T-helper 17 cell (primary cell): ENCODE measurements at places on chromosomes 16 and 17. TPM values are rescaled to one million over a fixed set of nuclear protein-coding genes. Genes with fewer than 3 reads are reported as not detected.

DNA sequence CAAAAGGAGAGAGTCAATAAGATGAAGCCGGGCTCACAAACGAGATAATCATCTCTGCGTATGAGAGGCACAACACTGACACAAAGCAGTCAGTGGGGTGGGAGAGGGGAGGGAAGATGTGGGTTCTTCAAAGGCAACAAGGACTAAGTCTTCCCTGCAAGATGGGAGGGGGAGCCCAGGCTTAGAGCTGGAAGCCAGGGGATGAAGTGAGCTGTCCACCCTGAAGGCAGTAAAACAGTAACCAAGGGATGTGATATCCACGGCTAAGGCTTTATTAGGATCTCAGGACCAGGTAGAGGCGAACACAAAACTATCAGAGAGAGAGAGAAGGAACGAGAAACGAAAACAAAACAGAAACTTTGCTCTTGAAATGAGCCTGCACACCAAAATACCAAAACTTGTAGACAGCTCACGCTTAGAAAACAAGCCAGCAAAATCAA is 115.9 kb downstream of the DYNLRB2 start:
- peak overlapping the region; percentile 85 for H3K4me3 ChIP-seq
- no peak for DNase-seq
- peaks cover 2% of the 10 kb centered on the region for H3K36me3 ChIP-seq
- H3K27ac ChIP-seq = peak overlapping the region; percentile 92
- no peaks in the 10 kb centered on the region for H3K27me3 ChIP-seq

- H3K4me3 ChIP-seq = no peak overlapping the region
- no peak for DNase-seq
- no peaks in the 10 kb centered on the region for H3K27me3 ChIP-seq
- no peak overlapping the region for H3K27ac ChIP-seq
Observed at GRCh38 chr16:68453816-68454215, 5.5 kb upstream of the SMPD3 start.

DNA sequence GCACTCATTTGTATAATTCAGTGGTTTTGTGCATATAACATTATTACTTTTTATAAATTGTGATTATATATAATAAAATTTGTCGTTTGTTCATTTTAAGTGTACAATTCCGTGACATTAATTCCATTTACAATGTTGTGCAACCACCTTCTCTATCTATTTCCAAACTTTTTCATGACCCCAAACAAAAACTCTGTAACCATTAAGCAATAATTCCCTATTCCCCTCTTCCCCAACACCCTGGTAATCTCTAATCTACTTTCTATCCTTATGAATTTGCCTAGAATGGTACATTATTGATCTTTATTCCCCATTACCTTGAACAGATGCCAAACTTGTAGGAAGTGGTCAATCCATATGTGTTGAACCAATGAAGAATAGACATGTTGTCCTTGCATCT is 61.3 kb upstream of the SMIM36 start:
- H3K27ac ChIP-seq = no peak overlapping the region
- peak overlapping the region; percentile 49 for H3K4me3 ChIP-seq
- no peak for DNase-seq
- peaks cover 2% of the 10 kb centered on the region for H3K4me1 ChIP-seq

DNA sequence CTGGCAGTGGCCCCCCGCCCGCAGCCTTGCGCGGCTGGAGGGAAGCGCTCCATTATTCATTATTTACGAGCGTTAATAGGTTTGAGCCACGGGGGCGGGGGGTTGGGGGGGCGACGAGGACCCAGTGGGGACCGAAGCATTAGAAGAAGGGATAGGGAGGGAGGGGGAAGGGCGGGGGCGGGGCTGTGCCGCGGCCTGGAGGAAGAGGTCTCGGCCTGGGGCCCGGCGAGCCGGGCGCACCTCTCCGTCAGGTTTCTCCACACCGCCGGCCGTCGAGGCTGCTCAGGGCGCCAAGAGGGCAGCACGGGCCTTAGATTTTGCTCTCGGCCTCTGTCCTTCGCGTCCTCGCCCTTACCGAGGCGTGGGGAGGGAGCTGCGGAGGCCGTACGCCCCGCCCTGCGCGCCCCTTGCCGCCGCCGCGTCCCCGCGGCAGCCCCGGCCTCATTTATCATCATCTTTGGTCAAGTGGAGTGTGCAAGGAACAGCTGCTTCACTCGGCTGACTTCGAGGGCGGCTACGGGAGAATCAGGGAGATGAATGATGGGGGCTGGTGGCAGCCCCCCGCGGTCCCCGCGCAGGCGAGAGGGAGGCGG is 54.2 kb downstream of the SREBF1 start:
- peak overlapping the region; percentile 91 for H3K4me3 ChIP-seq
- DNase-seq = no peak
- no peaks in the 10 kb centered on the region for H3K27me3 ChIP-seq
- H3K4me1 ChIP-seq = peaks cover 13% of the 10 kb centered on the region
- H3K36me3 ChIP-seq = no peaks in the 10 kb centered on the region
- H3K27ac ChIP-seq = no peak overlapping the region

- no peaks in the 10 kb centered on the region for H3K36me3 ChIP-seq
- no peak for DNase-seq
- H3K27ac ChIP-seq = no peak overlapping the region
- H3K4me3 ChIP-seq = no peak overlapping the region
Observed at GRCh38 chr17:47712330-47713023, 18.5 kb downstream of the TBKBP1 start.

- H3K27ac ChIP-seq = no peak overlapping the region
- H3K36me3 ChIP-seq = peaks cover 5% of the 10 kb centered on the region
- peaks cover 3% of the 10 kb centered on the region for H3K4me1 ChIP-seq
- DNase-seq = no peak
Observed at GRCh38 chr17:72743037-72743467, 349.4 kb downstream of the SLC39A11 start.

DNA sequence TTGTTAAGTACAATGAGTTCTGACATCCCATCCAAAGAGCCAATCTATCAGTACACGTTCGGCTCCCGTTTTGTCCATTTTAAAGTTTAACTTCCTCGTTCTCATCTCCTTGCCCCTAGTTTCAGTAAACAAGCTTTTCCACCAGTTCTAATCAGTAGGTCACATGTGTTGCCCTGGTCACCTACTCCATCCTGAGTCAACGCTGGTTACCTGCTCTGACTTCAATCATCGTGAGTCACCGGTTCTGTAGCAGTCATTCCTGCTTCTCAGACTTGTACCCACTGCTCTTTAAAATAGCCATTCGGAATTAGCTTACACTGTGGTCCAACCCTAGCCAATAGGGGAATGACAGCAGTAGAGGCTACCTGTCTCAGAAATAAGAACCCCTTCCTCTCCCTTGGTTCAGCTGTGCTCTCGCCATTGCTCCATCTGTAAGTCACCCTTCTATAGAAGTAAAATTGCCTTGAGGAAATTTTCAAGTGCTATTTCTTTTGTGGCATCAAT is 191.0 kb downstream of the CPPED1 start:
- no peak for DNase-seq
- no peak overlapping the region for H3K4me3 ChIP-seq
- no peak overlapping the region for H3K27ac ChIP-seq

DNA sequence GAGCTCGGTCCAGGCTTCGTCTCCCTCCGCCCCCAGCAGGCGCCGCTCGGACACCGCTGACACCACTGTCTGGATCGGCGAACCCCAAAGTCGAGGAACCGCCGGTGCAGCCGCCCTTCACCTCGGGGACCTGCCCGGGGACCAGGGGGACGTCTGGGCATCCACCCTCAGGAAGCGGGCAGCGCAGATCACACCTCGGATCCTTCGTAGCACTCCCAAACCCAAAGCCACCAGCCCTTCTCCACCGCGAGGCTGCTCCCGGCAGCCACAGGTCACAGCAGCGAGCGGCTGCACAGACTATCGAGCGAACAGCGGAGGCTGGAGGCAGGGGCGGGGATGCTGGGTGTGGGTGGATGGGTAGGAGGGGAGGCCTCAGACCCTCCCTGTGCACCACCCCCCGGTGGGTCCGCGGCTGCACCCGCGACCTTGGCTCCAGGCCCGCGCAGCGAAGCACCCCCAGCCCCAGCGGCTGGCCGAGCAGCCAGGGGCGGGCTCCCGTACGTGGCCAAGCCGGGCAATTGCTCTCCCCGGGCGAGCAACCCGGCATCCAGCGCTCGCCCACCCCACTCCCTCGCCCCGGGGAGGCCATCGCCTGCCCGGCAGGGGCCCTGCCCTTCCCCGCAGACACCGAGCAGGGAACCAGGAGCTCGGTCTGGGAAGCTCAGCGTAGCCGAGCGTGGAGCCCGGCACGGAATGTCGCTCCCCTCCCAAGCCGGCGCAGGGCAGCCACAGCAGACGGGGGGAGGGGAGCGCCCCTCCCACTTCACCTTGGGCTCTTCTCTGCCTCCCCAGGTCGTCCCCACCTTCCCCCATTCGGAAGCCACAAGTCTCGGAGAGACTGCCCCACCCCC is 1.0 kb downstream of the SDK2 start:
- H3K27me3 ChIP-seq = peaks cover 43% of the 10 kb centered on the region
- H3K27ac ChIP-seq = peak overlapping the region; percentile 19
- peak overlapping the region; percentile 91 for H3K4me3 ChIP-seq
- no peak for DNase-seq
- no peaks in the 10 kb centered on the region for H3K36me3 ChIP-seq

DNA sequence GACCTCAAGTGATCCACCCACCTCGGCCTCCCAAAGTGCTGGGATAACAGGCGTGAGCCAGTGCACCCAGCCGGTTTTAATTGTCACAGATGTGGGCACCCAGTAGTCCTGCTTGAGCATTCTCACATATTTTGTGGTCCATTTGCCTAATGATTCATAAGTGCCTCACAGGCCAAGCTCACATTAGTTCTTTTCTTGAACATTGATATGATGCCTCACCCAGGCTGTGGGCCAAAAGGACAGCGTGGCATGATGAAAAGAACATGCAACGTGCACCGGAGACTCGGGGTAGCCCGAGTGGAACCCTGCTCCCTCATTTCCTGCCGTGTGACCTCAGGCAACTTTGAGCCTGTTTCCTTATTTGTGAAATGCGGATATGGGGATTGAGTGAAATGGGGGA is 181.9 kb downstream of the SNX29 start:
- peaks cover 3% of the 10 kb centered on the region for H3K36me3 ChIP-seq
- H3K4me1 ChIP-seq = peaks cover 26% of the 10 kb centered on the region
- no peak overlapping the region for H3K4me3 ChIP-seq
- H3K27me3 ChIP-seq = no peaks in the 10 kb centered on the region
- H3K27ac ChIP-seq = no peak overlapping the region
- no peak for DNase-seq

- H3K27ac ChIP-seq = no peak overlapping the region
- no peak for DNase-seq
- no peak overlapping the region for H3K4me3 ChIP-seq
- no peaks in the 10 kb centered on the region for H3K4me1 ChIP-seq
- H3K27me3 ChIP-seq = peaks cover 4% of the 10 kb centered on the region
Observed at GRCh38 chr16:79932572-79932971, 332.0 kb upstream of the MAF start.

DNA sequence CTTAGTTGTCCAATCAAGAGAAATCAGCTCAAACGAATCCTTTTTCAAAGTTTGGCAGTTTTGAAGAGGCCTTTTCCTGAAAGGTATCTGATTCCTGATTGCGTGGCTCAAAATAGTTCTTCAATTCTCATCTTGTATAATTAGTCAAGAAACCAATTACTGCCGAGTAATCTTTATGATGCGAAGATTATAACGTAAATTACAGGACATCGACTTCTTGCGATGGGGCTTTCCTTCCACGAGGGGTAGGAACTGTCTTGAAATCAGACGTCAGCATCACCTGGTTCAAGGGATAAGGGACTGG is 644 bp upstream of the ARL2BP start:
- no peak for DNase-seq
- peaks cover 16% of the 10 kb centered on the region for H3K4me1 ChIP-seq
- no peaks in the 10 kb centered on the region for H3K36me3 ChIP-seq
- H3K27me3 ChIP-seq = no peaks in the 10 kb centered on the region
- H3K4me3 ChIP-seq = peak overlapping the region; percentile 94
- H3K27ac ChIP-seq = peak overlapping the region; percentile 96

GRCh38 chr16:84239909-84240308 is at the start of gene KCNG4:
KCNG4 (minus strand) TSS chr16:84240012; CDS start chr16:84237485, 2,527 bp downstream.
- H3K36me3 ChIP-seq = peaks cover 2% of the 10 kb centered on the region
- H3K27me3 ChIP-seq = peaks cover 57% of the 10 kb centered on the region
- H3K4me1 ChIP-seq = no peaks in the 10 kb centered on the region
- H3K4me3 ChIP-seq = no peak within 1 kb of the TSS
- DNase-seq = no peak

DNA sequence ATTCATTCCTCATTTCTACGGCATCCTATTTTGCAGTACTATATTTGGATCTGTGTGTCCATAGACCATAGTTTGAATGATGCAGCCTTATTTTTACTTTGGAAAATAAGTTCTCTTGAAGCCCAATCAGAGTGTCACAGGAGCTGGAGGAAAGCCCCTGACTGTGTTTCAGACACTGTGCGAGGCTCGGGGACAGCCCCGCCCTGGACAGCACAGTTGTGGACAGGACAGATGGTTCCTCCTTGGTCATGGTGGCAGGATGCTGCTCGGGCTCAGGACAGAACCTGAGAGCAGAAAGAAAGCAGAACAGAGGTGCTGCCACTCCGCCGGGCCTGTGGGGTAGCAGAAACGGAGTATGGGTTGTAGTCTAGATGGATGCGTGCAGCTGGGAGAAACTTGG is 22.9 kb downstream of the BANP start:
- DNase-seq = no peak
- peaks cover 11% of the 10 kb centered on the region for H3K36me3 ChIP-seq
- peaks cover 21% of the 10 kb centered on the region for H3K4me1 ChIP-seq
- peak overlapping the region; percentile 73 for H3K27ac ChIP-seq
- no peak overlapping the region for H3K4me3 ChIP-seq

DNA sequence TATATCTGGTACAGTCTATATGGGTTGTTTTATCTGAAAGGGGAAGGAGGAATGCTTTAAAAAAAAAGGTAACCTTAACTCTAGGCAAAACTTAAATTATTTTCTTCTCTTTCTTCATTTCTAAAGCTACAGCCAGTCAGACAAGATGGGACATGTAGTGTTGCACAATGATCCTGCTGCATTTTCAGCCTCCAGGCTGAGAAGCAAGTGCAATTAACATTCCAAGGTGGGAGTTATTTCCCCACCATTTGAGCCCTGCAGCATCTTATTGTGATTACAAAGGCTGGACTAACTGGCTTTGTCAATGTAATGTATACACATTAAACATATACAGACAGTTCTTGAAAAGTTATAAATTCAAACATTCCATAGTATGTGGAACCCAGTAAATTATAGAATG is 22.6 kb upstream of the NF1 start:
- DNase-seq = no peak
- no peak overlapping the region for H3K4me3 ChIP-seq
- H3K36me3 ChIP-seq = no peaks in the 10 kb centered on the region
- H3K4me1 ChIP-seq = no peaks in the 10 kb centered on the region
- H3K27ac ChIP-seq = no peak overlapping the region

GRCh38 chr16:4333308-4333638 is 17.4 kb downstream of the GLIS2 start:
- DNase-seq = no peak
- H3K4me1 ChIP-seq = peaks cover 2% of the 10 kb centered on the region
- H3K36me3 ChIP-seq = no peaks in the 10 kb centered on the region
- no peak overlapping the region for H3K4me3 ChIP-seq
- no peak overlapping the region for H3K27ac ChIP-seq

- DNase-seq = no peak
- H3K36me3 ChIP-seq = no peaks in the 10 kb centered on the region
- H3K27ac ChIP-seq = no peak overlapping the region
- H3K4me3 ChIP-seq = no peak overlapping the region
- H3K27me3 ChIP-seq = peaks cover 14% of the 10 kb centered on the region
Observed at GRCh38 chr17:47106130-47106529, 83.0 kb downstream of the CDC27 start.

WDR59 gene
- 112 TPM for total RNA-seq

ALOX12 gene
- 1.2 TPM for total RNA-seq

ZSCAN10 gene
- total RNA-seq = 0.26 TPM

SCNN1G gene
- total RNA-seq = not detected

LITAFD gene
- total RNA-seq = not detected

SOCS1 gene
- 42.1 TPM for total RNA-seq

RHBDF1 gene
- not detected for total RNA-seq

FMNL1 gene
- 550 TPM for total RNA-seq
